ENCODE measurements at places on chromosomes 6 and 20. TPM values are rescaled to one million over a fixed set of nuclear protein-coding genes. Genes with fewer than 3 reads are reported as not detected.
A peak's percentile ranks its signal among the peaks of the same experiment; 100 is the strongest.

The LY6G6D gene
- not detected for total RNA-seq

The HLA-DQA2 gene
- not detected for total RNA-seq

The DDX43 gene
- not detected for total RNA-seq

GRCh38 chr6:97262676-97263075, 20.3 kb downstream of the MMS22L start:
- H3K36me3 ChIP-seq: peaks cover 16% of the 10 kb centered on the region
- H3K27ac ChIP-seq: no peak overlapping the region
- H3K27me3 ChIP-seq: no peaks in the 10 kb centered on the region
- H3K4me1 ChIP-seq: no peaks in the 10 kb centered on the region
- H3K4me3 ChIP-seq: no peak overlapping the region
- DNase-seq: no peak

GRCh38 chr6:69289689-69290495, 506.9 kb downstream of the LMBRD1 start:
- no peak overlapping the region for H3K27ac ChIP-seq
- H3K4me1 ChIP-seq: no peaks in the 10 kb centered on the region
- H3K27me3 ChIP-seq: peaks cover 2% of the 10 kb centered on the region

GRCh38 chr6:168441434-168442391, 729 bp downstream of the SMOC2 start:
- peaks cover 19% of the 10 kb centered on the region for H3K27me3 ChIP-seq
- H3K4me3 ChIP-seq: peak overlapping the region; percentile 69
- no peak overlapping the region for H3K27ac ChIP-seq
- H3K4me1 ChIP-seq: peaks cover 69% of the 10 kb centered on the region
- no peak for DNase-seq

- H3K4me1 ChIP-seq: no peaks in the 10 kb centered on the region
- no peak overlapping the region for H3K27ac ChIP-seq
- H3K36me3 ChIP-seq: peaks cover 2% of the 10 kb centered on the region
- H3K4me3 ChIP-seq: no peak overlapping the region
- DNase-seq: no peak
These were observed 159.8 kb upstream of the CDH4 start for GRCh38 chr20:61092251-61092650.

DNA sequence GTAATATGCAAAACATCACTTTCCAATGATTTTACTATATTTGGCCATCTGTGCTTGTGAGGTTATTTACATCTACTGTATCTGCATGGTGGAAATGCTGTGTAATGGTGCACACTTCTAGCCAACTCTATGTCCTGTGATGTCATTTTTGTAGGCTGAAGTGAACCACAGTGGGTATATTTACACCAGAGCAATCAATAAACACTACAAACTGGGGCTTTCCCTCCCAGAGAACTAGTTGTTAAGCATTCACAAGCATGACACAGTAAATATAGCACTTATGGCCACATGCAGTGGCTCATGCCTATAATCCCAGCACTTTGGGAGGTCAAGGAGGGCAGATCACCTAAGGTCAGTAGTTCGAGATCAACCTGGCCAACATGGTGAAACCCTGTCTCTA, 4.9 kb downstream of the SLC22A2 start:
- DNase-seq: no peak
- H3K4me3 ChIP-seq: no peak overlapping the region

GRCh38 chr6:136039185-136039584, 187.7 kb downstream of the PDE7B start:
- peaks cover 31% of the 10 kb centered on the region for H3K4me1 ChIP-seq
- H3K27me3 ChIP-seq: no peaks in the 10 kb centered on the region
- no peaks in the 10 kb centered on the region for H3K36me3 ChIP-seq
- no peak overlapping the region for H3K27ac ChIP-seq
- no peak for DNase-seq

DNA sequence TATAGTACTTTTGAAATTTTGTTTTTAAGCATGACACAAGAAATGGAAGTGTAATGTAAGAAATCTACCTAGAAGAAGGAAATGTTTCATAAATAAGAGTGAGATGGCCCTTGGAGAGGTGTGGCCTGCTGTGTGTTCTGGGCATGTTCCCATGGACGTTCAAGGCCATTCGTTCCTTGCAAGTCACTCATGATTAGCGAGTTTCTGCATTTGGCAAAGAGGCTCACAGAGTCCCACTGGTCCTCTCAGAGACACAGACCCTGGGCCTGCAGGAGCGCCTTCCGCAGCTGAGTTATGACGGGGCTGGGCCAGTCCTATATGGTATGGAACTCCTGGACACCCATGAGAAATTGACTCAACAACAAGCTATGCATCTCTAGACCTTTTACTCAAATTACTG, 7.2 kb downstream of the THBS2 start:
- H3K27ac ChIP-seq: no peak overlapping the region
- peaks cover 77% of the 10 kb centered on the region for H3K36me3 ChIP-seq
- no peaks in the 10 kb centered on the region for H3K27me3 ChIP-seq
- DNase-seq: no peak

DNA sequence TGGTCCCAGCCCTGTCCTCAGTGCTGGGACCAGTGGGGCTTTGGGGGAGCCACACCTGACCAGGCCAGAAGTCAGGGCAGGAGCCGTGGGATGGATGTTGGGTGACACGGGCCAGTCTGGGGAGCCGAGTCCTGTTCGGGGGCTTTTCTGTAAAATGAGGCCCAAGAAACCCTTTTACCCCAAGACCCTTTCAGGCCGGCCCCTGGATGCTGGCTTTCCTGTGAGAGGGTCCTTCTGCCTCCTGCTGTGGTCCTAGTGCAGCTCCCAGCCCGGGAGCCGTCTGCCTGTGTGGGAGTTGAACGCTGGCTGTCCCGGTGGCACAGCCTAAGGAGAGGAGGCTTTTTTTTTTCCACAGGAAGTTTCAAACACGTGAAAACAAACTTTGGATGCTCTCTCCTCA, 123.2 kb downstream of the TMEM242 start:
- no peak for DNase-seq
- H3K27ac ChIP-seq: no peak overlapping the region
- no peak overlapping the region for H3K4me3 ChIP-seq

DNA sequence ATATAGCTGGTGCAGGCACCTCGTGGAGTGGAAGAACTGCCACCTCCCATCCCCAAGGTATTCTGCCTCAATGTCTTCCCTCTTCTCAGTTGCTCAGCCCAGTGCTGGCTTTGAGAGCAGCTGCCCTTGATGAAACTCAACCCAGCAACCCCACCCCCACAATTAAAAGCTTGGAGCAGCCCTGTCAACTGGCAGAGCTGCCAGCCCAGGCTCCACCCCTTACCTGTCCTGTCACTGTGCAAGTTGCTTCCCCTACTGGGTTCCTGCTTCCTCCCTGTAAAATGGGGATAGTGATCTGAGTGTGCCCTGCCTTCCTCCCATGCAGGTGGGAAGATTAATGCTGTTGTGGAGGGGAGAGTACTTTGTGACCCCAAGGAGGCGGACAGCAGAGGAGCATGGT, 4.5 kb downstream of the TMEM63B start:
- H3K27ac ChIP-seq: no peak overlapping the region
- H3K4me3 ChIP-seq: no peak overlapping the region
- no peak for DNase-seq

GRCh38 chr6:107574856-107575255, 84.9 kb downstream of the SOBP start:
- no peak overlapping the region for H3K27ac ChIP-seq
- H3K4me1 ChIP-seq: no peaks in the 10 kb centered on the region
- H3K4me3 ChIP-seq: no peak overlapping the region
- H3K27me3 ChIP-seq: no peaks in the 10 kb centered on the region

GRCh38 chr20:40639132-40639531, 49.9 kb downstream of the MAFB start:
- DNase-seq: no peak
- peaks cover 8% of the 10 kb centered on the region for H3K4me1 ChIP-seq
- peaks cover 20% of the 10 kb centered on the region for H3K27me3 ChIP-seq
- no peak overlapping the region for H3K27ac ChIP-seq

- H3K27ac ChIP-seq: no peak overlapping the region
- H3K4me1 ChIP-seq: no peaks in the 10 kb centered on the region
- H3K36me3 ChIP-seq: peaks cover 40% of the 10 kb centered on the region
- H3K27me3 ChIP-seq: peaks cover 14% of the 10 kb centered on the region
- DNase-seq: no peak
- H3K4me3 ChIP-seq: no peak overlapping the region
These were observed 160.6 kb downstream of the SMOC2 start for GRCh38 chr6:168601546-168601945.

- DNase-seq: no peak
- no peak overlapping the region for H3K4me3 ChIP-seq
- peaks cover 1% of the 10 kb centered on the region for H3K36me3 ChIP-seq
- H3K27me3 ChIP-seq: no peaks in the 10 kb centered on the region
- H3K27ac ChIP-seq: no peak overlapping the region
These were observed 263.5 kb upstream of the TAB2 start for GRCh38 chr6:149053848-149054558.
